ENCODE measurements at places on chromosomes 13 and 19. TPM values are rescaled to one million over a fixed set of nuclear protein-coding genes. Genes with fewer than 3 reads are reported as not detected.

DNA sequence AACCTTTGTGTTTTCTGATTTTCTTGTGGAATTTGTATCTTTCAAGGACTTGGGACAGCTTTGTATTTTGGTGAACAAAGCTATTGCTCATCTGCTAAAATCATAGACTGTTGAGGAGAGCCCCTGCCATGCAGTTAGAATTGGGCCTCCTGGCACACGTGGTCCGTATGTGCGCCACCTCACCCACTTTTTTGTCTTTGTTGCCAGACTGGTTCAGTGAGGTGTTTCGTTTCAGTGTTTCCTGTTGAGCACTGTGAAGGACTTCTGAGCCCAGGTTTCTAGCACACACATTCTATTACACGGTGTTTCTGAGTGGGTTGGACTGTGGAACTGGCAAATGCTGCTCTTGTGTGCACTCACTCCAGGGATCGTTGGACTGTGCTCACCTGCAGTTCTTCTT is 37.6 kb upstream of the RNF113B start:
- no peaks in the 10 kb centered on the region for H3K27me3 ChIP-seq
- peaks cover 30% of the 10 kb centered on the region for H3K4me1 ChIP-seq
- H3K27ac ChIP-seq, result peak overlapping the region; percentile 72
- no peak for DNase-seq
- H3K4me3 ChIP-seq, result no peak overlapping the region

- no peaks in the 10 kb centered on the region for H3K36me3 ChIP-seq
- H3K27me3 ChIP-seq, result no peaks in the 10 kb centered on the region
- H3K27ac ChIP-seq, result no peak overlapping the region
- no peaks in the 10 kb centered on the region for H3K4me1 ChIP-seq
- H3K4me3 ChIP-seq, result no peak overlapping the region
Measured at GRCh38 chr13:75426421-75426820, 55.5 kb downstream of the TBC1D4 start.

DNA sequence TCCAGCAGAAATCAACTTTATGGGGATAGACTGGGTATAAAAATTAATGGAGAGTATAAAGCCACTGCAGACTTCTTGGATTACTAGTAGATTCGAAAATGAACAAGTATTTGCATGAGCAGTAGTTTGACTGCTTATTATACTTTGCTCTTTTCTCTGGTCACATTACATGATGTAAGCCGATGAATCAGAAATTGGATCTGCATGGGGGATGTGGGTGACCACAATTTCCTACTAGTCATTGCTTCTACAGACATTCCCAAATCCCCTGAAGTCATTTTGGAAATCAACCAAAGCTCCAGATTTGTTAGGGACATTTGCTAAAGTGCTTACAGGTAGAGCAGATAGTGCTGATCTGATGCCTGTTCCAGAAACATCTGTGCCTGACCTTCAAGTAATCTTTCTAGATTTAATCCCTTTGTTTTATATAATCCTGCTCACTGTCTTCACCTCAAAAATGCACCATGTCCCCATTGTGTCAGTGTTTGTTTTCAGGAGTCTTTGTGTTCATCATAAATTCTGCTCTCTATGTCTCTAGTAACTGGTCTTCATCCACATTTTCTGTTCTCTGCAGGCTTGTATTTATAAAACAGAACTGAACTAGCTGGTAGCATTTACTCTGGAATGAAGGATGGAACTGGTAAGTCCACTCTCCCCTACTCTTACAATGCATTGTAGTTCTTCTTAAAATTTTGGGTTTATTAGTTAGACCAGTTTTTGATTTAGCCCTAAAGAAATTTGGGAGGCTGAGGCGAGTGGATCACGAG is 201.5 kb upstream of the CSNK1A1L start:
- no peak for DNase-seq
- H3K4me3 ChIP-seq, result no peak overlapping the region
- no peaks in the 10 kb centered on the region for H3K4me1 ChIP-seq
- H3K27me3 ChIP-seq, result no peaks in the 10 kb centered on the region

DNA sequence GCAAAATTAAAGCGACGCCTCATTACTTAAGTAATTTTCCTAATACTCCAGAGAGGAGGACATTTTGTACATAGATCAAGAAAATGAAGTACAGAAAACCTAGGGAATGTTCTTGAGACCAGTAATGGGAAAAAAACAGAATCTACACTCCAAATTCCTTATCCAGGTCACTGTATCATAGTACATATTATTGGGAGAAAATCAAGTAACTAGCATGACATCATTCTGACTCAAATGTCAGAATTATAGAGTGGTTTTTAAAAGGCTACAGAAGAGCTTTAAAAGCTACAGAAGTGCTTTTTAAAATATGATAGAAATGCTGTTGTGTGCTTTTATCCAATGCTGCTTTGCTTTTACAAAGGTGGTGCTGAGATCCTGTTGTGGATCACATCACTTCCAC is 86.3 kb upstream of the SLC15A1 start:
- no peak overlapping the region for H3K4me3 ChIP-seq
- peaks cover 6% of the 10 kb centered on the region for H3K4me1 ChIP-seq
- no peaks in the 10 kb centered on the region for H3K27me3 ChIP-seq
- no peak overlapping the region for H3K27ac ChIP-seq

DNA sequence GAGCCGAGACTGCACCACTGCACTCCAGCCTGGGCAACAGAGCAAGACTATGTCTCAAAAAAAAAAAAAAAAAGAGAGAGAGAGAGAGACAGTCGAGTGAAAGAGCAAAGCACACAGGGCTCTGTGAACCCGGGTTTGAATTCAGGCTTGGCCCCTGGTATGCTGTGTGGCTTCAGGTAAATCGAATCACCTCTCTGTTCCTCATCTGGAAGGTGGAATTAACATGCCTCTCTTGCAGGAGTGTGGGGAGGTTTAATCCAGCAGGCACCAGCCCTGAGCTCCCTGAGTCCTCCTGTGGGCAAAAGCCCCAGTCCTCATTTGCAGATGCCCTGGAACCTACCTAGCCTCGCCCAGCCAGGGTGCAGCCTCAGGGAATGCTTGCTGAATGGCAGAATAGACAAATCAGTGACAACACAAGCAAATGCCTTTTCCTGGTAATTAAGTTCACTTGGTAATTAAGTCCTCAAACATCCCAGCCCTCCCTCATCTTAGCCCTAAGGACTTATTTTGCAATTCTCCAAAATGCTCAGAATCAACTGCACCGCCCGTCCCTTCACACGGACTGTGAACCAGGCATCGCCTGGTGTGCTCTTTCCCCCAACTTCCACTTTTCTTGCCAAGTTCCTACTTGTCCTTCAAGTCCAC is 4.6 kb upstream of the ZNRF4 start:
- no peaks in the 10 kb centered on the region for H3K36me3 ChIP-seq
- no peak overlapping the region for H3K4me3 ChIP-seq
- H3K27ac ChIP-seq, result no peak overlapping the region
- H3K4me1 ChIP-seq, result no peaks in the 10 kb centered on the region
- no peak for DNase-seq
- H3K27me3 ChIP-seq, result peaks cover 35% of the 10 kb centered on the region

DNA sequence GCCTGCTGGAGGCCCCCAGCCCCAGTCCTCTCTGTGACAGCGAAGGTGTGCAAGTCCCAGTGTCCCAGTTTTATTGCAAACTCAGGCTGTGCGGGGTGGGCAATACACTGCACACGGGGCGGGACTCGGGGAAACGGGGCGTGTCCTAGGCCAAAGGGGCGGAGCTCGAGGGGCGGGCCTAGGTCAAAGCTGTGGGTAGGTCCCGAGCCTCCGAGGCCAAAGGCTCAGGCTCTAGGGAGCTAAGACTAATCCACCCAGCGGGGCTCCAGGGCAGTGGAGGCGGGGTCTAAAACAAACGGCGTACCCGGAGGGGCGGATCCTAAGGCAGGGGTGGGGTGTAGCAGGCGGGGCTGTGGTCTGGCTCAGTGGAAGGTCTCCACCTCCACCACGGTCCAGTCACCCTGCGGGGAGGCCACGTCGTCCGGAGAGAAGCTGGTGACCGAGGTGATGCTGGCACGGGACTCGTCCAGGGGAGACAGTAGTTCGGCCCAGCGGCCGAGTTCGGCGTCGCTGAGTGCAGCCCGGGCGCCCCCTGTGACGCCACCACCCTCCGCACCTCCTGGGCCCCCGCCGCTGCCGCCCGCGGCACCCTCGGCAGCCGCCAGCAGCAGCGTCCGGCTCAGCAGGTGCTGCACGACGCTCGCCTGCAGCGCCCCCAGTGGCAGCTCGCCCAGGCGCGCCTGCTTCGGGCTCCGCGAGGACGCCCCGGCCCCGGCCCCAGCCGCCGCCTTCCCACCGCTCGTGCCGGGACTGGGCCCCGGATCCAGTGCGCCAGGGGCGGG is 5.3 kb downstream of the PRR36 start:
- no peaks in the 10 kb centered on the region for H3K27me3 ChIP-seq
- H3K4me1 ChIP-seq, result peaks cover 26% of the 10 kb centered on the region
- peak; percentile 61 for DNase-seq
- H3K27ac ChIP-seq, result no peak overlapping the region
- no peaks in the 10 kb centered on the region for H3K36me3 ChIP-seq
- H3K4me3 ChIP-seq, result no peak overlapping the region

- no peaks in the 10 kb centered on the region for H3K36me3 ChIP-seq
- H3K4me3 ChIP-seq, result peak overlapping the region; percentile 65
- H3K27ac ChIP-seq, result peak overlapping the region; percentile 63
- H3K27me3 ChIP-seq, result no peaks in the 10 kb centered on the region
- H3K4me1 ChIP-seq, result no peaks in the 10 kb centered on the region
- DNase-seq, result peak; percentile 99
Measured at GRCh38 chr19:17390665-17391370, 3.2 kb downstream of the CCDC194 start.

DNA sequence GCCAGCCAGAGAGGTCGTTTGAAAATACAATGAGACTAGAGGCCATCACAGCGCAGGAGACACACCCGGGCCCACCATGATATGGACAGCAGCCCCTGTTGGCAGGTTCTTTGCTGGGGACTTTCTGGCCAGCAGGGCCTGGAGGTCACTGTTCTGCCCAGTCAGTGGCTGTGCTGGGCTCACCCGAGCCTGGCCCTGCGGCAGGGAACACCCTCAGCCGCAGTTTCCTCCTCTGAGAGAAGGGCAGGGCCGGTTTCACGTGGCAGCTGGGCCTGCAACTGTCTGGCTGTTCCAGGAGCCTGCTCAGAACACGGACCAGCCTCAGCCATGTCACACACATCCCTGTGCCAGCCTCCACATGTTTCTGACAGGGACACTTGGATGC is 39.4 kb downstream of the ADPRHL1 start:
- no peak overlapping the region for H3K27ac ChIP-seq
- H3K27me3 ChIP-seq, result no peaks in the 10 kb centered on the region
- H3K4me3 ChIP-seq, result no peak overlapping the region
- no peaks in the 10 kb centered on the region for H3K36me3 ChIP-seq

DNA sequence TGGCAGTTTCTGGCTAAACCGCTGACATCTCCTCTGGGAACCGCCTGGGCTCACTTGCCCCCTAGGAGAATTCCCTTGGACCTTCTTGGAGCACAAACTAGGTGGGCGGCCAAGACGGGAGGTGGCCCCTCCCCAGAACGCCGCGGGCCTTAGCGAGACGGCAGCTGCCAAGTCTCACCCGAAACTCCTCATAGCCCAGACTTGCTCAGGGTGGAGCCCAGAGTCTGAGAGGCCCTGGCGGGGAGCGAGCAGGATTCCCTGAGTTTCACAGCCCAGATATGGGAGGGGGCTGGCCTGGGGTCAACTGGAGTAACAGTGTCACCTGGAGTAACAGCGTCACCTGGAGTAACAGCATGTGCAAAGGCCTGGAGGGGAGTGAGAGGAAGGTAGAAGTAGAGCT is 10.1 kb downstream of the TINCR start:
- no peak for DNase-seq
- H3K36me3 ChIP-seq, result no peaks in the 10 kb centered on the region
- peaks cover 7% of the 10 kb centered on the region for H3K4me1 ChIP-seq

DNA sequence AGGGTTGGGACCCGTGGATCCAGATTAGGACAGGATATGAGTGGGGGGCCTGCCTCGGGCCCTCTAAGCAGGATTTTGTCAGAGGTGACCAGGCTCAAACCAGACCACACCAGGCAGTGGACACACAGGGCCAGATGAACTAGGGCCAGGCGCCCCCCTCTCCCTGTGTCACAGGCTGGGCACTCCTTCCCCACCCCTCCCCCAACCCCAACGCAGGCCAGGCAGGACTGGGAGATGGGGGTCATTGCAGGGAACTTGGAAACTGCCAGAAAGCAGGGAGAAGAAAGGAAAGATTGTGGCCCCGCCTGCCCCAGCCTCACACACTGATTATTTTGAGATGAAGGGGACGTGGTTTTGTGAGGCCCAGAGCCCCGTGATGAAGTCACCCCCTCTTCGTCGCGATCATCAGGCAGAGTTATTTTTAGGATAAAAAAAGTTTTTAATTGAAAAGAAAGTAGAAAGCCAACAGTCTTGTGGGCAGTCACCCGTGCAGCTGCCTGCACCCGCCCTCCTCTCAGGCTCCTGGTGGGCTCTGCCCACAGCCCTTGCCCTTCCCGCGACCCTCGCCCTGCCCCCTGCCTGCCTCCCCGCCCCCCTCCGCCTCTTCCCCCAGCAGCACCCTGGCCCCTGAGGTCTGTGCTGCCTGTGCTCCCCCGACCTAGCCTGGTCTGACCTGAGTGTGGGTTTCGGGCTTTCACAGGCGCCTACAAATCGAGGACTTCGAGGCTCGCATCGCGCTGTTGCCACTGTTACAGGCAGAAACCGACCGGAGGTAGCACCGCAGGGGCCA is 1.9 kb upstream of the YJEFN3 start:
- H3K4me1 ChIP-seq, result no peaks in the 10 kb centered on the region
- H3K27me3 ChIP-seq, result no peaks in the 10 kb centered on the region
- no peak overlapping the region for H3K4me3 ChIP-seq

GRCh38 chr13:94950303-94950702 is 238.0 kb upstream of the SOX21 start:
- H3K27me3 ChIP-seq, result no peaks in the 10 kb centered on the region
- H3K4me3 ChIP-seq, result no peak overlapping the region

GRCh38 chr19:9149997-9150396 is 9.8 kb downstream of the ZNF317 start:
- no peaks in the 10 kb centered on the region for H3K4me1 ChIP-seq
- no peak overlapping the region for H3K4me3 ChIP-seq
- no peak overlapping the region for H3K27ac ChIP-seq

DNA sequence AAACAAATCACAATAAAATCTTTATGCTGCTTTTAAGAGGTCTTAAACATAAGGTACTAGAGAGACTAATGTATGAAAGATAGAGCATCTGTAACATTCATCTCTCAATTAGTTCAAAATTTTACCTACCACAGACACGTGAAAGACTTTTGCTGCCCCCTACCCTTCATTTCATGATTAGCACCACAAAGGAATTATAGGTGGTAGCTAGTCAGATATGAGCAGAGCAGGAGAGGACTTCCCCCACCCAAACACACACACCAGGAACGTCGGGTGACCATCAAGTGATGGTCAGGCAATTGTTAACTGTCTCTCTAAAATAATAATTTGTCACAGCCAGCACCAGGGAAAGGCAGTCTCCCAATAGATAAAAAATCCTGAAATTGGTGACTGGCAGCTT is 1531.7 kb upstream of the SPRY2 start:
- peak; percentile 8 for DNase-seq
- peak overlapping the region; percentile 43 for H3K4me3 ChIP-seq
- no peaks in the 10 kb centered on the region for H3K4me1 ChIP-seq

The LILRB3 gene
- polyA plus RNA-seq, result not detected

The TINCR gene
- 0.03 TPM for polyA plus RNA-seq

The PPP1R13L gene
- 11.6 TPM for polyA plus RNA-seq

The EHD2 gene
- 26.3 TPM for polyA plus RNA-seq

The CD209 gene
- not detected for polyA plus RNA-seq

The GRK1 gene
- polyA plus RNA-seq, result 0.12 TPM

Measured in SK-N-SH (cell line).